ENCODE measurements at places on chromosomes 6 and 20. TPM values are rescaled to one million over a fixed set of nuclear protein-coding genes. Genes with fewer than 3 reads are reported as not detected.

DNA sequence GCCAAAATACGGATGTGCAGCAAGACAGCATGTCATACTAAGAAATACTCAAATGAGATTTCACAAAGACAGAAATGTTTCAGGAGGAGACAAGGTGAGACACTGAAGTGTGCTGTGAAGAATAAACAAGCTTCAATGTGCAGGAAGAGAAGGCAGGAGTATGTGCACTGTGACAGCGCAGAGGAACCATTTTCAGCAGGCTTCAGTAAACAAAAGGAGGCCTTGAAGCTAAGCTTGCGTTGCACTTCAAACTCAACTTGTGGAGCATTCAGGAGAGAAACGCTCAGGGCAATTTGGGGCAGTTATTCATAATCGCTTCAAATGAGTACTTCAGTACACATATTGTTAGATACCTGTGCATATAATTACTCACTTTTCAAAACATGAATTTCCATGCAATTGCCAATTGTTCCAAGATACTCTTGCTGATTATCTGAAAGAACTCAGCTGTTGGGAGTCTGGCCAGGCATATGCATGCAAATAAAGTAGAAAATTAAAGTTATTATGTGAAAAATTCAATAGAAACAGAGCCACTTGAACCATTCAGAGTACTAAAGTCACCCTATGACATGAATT, 234.2 kb upstream of the OPRM1 start:
- no peaks in the 10 kb centered on the region for H3K36me3 ChIP-seq
- DNase-seq = no peak
- H3K4me3 ChIP-seq = no peak overlapping the region
- H3K27ac ChIP-seq = no peak overlapping the region
- H3K27me3 ChIP-seq = no peaks in the 10 kb centered on the region

The ZBP1 gene
- total RNA-seq = 0.14 TPM

The PSMB9 gene
- 238 TPM for total RNA-seq

DNA sequence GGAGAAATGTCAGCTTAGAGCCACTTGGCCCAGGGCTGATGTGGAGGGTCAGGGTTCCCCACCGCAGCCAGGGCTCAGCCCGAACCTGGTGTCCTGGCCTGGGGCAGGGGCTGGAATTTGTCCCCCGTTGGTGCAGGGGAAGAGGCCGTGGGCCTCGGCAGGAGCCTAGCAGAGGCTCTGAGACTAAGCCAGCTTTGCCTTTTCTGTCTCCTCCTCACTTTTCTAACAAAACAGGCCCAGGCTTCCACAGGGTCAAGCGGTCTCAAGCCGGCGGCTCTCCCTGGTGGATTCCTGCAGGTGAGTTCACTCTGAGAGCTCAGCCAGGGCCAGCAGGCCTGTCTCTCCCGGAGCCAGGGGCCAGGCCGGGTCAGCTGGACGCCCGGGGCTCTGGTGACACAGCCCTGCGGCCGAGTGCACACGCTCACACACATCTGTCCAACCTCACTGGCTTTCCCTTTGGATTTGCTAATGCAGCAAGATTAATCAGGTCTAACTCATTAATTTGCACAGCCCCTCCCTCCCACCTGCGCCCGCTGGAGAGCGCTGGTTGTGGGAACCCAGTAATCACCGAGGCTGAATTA, 2.9 kb upstream of the CHRNA4 start:
- peaks cover 2% of the 10 kb centered on the region for H3K4me1 ChIP-seq
- no peak overlapping the region for H3K4me3 ChIP-seq
- H3K27ac ChIP-seq = no peak overlapping the region
- no peak for DNase-seq

The RBPJL gene
- not detected for total RNA-seq

GRCh38 chr6:1587546-1587945, 22.2 kb upstream of the FOXC1 start:
- no peak for DNase-seq
- H3K27ac ChIP-seq = no peak overlapping the region
- H3K4me1 ChIP-seq = no peaks in the 10 kb centered on the region
- no peaks in the 10 kb centered on the region for H3K36me3 ChIP-seq

DNA sequence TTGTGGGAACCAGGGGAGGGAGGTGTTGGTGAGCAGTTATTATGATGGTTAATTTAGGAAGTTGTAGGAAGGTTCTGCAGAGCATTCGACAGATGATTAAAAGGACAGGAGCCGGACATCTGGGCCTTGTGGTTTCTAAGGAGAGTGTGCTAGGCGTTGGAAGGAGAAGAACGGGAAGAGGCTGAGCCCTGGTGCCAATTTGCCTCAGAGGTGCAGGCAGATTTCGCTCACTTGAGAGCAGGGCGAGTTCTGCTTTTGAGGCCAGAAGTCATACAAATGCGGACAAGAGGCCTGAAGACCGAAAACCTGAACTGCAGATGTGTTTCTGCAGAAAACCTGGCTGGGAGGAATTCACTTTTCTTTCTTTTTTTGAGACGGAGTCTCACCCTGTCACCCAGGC, 30.5 kb upstream of the RPS6KA2 start:
- H3K27ac ChIP-seq = no peak overlapping the region
- H3K4me1 ChIP-seq = peaks cover 12% of the 10 kb centered on the region
- peaks cover 13% of the 10 kb centered on the region for H3K27me3 ChIP-seq
- DNase-seq = no peak
- H3K36me3 ChIP-seq = no peaks in the 10 kb centered on the region
- H3K4me3 ChIP-seq = no peak overlapping the region

The TBC1D22B gene
- 13.4 TPM for total RNA-seq

- no peaks in the 10 kb centered on the region for H3K27me3 ChIP-seq
- H3K36me3 ChIP-seq = no peaks in the 10 kb centered on the region
- DNase-seq = peak; percentile 22
- H3K4me1 ChIP-seq = no peaks in the 10 kb centered on the region
- H3K4me3 ChIP-seq = no peak overlapping the region
Measured at GRCh38 chr20:51354769-51355319, 187.7 kb downstream of the NFATC2 start.

GRCh38 chr6:44220913-44221290, 2.5 kb upstream of the SLC29A1 start:
- peaks cover 2% of the 10 kb centered on the region for H3K27me3 ChIP-seq
- peaks cover 45% of the 10 kb centered on the region for H3K4me1 ChIP-seq
- H3K27ac ChIP-seq = peak overlapping the region; percentile 21
- no peak overlapping the region for H3K4me3 ChIP-seq
- no peak for DNase-seq

DNA sequence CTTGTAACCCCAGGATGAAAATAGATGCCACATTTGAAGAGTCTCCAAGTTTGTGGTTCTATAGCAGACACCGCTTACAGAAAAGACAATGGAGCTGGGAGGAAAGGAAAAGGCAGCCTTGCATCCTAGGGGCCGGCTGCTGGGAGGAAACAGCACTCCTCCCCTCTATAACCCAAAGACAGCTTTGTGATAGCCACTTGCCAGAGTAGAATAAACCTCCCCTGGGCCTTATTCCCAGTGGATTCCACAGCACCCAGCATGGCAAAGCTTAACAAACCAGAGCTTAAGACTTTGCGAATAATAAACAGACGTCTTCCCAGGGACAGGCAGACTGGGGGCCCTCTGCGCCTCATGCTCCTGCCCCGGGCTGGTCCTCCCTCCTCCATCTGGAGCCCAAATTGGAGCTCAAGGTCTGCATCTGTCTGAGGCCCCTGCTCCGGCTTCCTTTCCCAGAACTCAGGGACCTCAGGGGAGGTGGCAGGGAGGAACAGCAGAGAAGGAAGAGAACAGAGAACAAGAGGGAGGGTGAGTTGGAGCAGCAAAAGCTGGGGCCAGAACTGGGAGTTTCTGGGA, 8.8 kb upstream of the TAF8 start:
- DNase-seq = peak; percentile 10
- H3K4me3 ChIP-seq = peak overlapping the region; percentile 75
- peaks cover 78% of the 10 kb centered on the region for H3K4me1 ChIP-seq
- H3K27ac ChIP-seq = peak overlapping the region; percentile 97

The CHD6 gene
- 30.1 TPM for total RNA-seq

The LY6G5C gene
- total RNA-seq = 0.93 TPM

DNA sequence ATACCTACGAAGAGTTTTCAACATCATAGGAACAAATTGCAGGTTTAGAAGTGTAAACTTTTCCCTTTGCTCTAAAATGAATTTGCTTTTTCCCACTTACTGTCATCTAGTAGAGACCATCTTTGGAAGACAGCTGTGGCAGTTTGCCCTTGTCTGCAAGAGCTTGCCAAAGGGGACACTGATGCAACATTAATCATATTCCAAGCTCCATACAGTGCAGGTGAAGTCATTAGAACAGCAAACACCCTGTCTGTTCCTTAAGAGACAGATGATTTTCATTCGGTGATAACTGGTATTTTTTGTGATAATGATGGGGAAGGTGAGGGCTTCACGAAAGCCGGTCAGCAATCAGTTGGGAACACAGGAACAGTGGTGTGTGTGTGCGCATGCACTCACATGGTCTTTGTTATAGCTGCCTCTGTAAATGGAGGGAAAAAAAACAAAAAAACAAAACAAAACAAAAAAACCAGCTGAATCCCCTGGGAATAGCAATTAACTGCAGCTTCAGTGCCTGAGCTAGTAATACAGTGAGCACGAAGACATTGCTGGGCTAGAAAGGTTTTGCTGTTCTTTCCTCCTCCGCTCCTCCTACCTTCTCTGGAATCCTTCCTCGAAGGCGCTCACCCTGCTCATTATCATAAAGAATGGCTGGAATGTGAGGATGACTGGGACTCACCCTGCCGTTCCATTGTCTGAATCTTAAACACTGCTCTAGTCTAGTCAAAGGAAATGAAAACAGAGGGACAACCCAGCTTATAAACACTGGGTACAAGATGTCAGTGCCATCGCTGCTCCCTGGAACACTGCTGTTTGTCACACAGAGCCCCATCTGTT, 35.2 kb upstream of the KIF13A start:
- no peak overlapping the region for H3K4me3 ChIP-seq
- no peak overlapping the region for H3K27ac ChIP-seq
- DNase-seq = no peak
- no peaks in the 10 kb centered on the region for H3K36me3 ChIP-seq
- H3K4me1 ChIP-seq = no peaks in the 10 kb centered on the region

- H3K27ac ChIP-seq = no peak overlapping the region
- no peaks in the 10 kb centered on the region for H3K27me3 ChIP-seq
- no peak overlapping the region for H3K4me3 ChIP-seq
- H3K36me3 ChIP-seq = peaks cover 14% of the 10 kb centered on the region
Measured at GRCh38 chr20:21173485-21173884, 47.6 kb downstream of the KIZ start.

DNA sequence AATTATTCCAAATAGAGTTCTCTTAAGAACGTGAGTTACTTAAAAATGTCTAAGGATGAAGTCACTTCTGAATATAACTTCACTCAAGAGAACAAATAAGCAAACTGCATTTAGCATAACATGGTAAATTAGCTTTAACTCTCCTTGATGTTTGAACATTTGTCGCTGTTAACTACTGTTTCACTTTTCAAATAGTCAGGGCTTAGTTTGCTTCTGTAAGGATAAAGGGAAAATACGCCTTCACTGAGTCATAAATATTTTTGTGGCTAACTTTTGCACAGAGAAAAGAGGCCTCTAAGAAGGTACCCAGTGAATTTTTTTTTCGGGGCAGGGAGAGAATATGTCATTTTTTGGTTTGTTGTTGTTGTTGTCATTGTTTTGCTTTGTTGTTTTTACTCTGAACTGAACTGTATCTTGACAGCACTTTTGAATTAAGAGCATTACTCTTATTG, 8.1 kb downstream of the PTPN1 start:
- DNase-seq = no peak
- H3K36me3 ChIP-seq = peaks cover 49% of the 10 kb centered on the region
- H3K27ac ChIP-seq = peak overlapping the region; percentile 97
- H3K27me3 ChIP-seq = no peaks in the 10 kb centered on the region
- peaks cover 92% of the 10 kb centered on the region for H3K4me1 ChIP-seq

GRCh38 chr6:33837971-33838665, 34.3 kb upstream of the MLN start:
- H3K27ac ChIP-seq = no peak overlapping the region
- H3K4me3 ChIP-seq = no peak overlapping the region
- peaks cover 12% of the 10 kb centered on the region for H3K4me1 ChIP-seq
- no peaks in the 10 kb centered on the region for H3K36me3 ChIP-seq
- no peaks in the 10 kb centered on the region for H3K27me3 ChIP-seq

DNA sequence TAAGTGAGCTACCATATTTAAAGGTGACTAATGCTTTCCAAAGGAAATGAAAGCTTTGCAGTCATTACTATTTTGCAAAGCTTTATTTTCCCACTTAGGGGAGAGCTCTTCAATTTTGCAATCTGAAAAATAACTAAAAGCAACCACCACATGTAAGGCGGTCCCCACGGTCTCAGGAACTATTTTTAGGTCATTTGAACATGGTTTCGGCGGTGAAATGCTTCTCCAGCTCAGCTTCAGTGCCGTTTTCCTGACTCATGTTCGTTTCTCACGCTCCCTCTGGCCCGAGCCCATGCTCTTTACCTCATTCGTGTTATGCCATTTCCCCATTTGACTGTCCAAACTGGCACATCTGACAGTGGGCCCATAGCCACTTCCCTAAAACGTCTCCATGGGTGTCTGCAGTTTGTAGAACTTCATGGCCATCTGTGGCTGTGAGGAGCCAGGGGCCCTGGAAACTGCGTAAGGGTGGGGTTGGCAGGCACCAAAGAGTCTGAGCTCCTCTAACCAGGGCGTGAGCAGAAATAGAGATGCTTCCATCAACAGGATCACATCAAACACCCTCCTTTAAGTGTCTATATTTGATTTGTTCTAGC, 46.5 kb downstream of the ADTRP start:
- peak overlapping the region; percentile 3 for H3K4me3 ChIP-seq
- H3K27me3 ChIP-seq = no peaks in the 10 kb centered on the region
- DNase-seq = peak; percentile 87

The SLC17A2 gene
- 0.14 TPM for total RNA-seq

- no peaks in the 10 kb centered on the region for H3K27me3 ChIP-seq
- no peak overlapping the region for H3K27ac ChIP-seq
- no peaks in the 10 kb centered on the region for H3K36me3 ChIP-seq
- H3K4me3 ChIP-seq = no peak overlapping the region
- peaks cover 9% of the 10 kb centered on the region for H3K4me1 ChIP-seq
Measured at GRCh38 chr6:5469101-5469846, 208.0 kb downstream of the FARS2 start.

GRCh38 chr6:161033667-161034066, 42.1 kb downstream of the MAP3K4 start:
- no peak for DNase-seq
- H3K4me1 ChIP-seq = peaks cover 34% of the 10 kb centered on the region
- H3K4me3 ChIP-seq = no peak overlapping the region
- H3K27me3 ChIP-seq = no peaks in the 10 kb centered on the region
- H3K36me3 ChIP-seq = peaks cover 22% of the 10 kb centered on the region
- H3K27ac ChIP-seq = no peak overlapping the region

The ZNF831 gene
- 6.0 TPM for total RNA-seq

- H3K36me3 ChIP-seq = no peaks in the 10 kb centered on the region
- H3K27ac ChIP-seq = no peak overlapping the region
- no peak overlapping the region for H3K4me3 ChIP-seq
- H3K4me1 ChIP-seq = no peaks in the 10 kb centered on the region
Measured at GRCh38 chr6:47014401-47014800, 27.7 kb downstream of the ADGRF1 start.

GRCh38 chr6:89675949-89676748, 37.6 kb upstream of the LYRM2 start:
- no peak for DNase-seq
- no peaks in the 10 kb centered on the region for H3K27me3 ChIP-seq
- H3K36me3 ChIP-seq = peaks cover 53% of the 10 kb centered on the region
- H3K4me3 ChIP-seq = no peak overlapping the region
- H3K27ac ChIP-seq = no peak overlapping the region

GRCh38 chr20:20367575-20368417, at the start of gene INSM1:
Gene INSM1 (plus strand): TSS chr20:20368104. CDS start chr20:20368268, 164 bp downstream.
- H3K4me1 ChIP-seq = peaks cover 22% of the 10 kb centered on the region
- H3K36me3 ChIP-seq = no peaks in the 10 kb centered on the region
- no peak within 1 kb of the TSS for H3K27ac ChIP-seq
- DNase-seq = no peak

The POLR1H gene
- total RNA-seq = 77.8 TPM

The CBLN4 gene
- not detected for total RNA-seq

The SLC22A16 gene
- not detected for total RNA-seq

GRCh38 chr6:87848616-87849015, 146.6 kb upstream of the AKIRIN2 start:
- H3K4me1 ChIP-seq = no peaks in the 10 kb centered on the region
- DNase-seq = no peak
- peaks cover 3% of the 10 kb centered on the region for H3K27me3 ChIP-seq
- H3K27ac ChIP-seq = no peak overlapping the region
- no peak overlapping the region for H3K4me3 ChIP-seq

All from activated naive CD4-positive, alpha-beta T cell treated with anti-CD3 and anti-CD28 coated beads for 36 hours (primary cell).